ENCODE measurements at places on chromosomes 12 and 14. TPM values are rescaled to one million over a fixed set of nuclear protein-coding genes. Genes with fewer than 3 reads are reported as not detected.

The LGALS3 gene
- 234 TPM for total RNA-seq

DNA sequence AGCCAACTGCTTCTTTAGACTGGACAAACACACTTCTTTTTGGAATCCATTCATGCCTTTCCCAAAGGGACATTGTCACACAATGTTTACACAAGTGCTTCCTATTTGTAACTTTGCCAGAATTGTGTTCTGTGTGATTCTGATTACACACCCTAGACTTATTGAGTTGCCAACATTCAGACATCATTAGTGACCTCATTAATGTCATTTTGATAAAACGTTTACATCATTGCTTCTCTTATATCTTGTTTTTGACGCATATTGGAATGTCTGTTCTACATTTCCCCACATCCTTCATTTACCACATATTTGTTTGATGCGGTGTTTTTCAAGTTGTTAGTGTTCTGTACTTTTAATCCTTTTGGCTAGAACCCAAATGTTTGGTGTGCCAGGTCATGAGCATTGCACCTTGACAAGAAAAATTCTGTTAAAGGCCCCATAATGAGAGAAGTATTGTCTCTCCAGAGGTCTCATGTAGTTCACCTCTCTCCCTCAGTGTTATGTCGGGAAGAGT, 305.5 kb downstream of the AEBP2 start:
- DNase-seq, result no peak

GRCh38 chr12:12718853-12719252, 1.7 kb downstream of the CDKN1B start:
- DNase-seq, result no peak

The IQSEC3 gene
- 0.04 TPM for total RNA-seq

DNA sequence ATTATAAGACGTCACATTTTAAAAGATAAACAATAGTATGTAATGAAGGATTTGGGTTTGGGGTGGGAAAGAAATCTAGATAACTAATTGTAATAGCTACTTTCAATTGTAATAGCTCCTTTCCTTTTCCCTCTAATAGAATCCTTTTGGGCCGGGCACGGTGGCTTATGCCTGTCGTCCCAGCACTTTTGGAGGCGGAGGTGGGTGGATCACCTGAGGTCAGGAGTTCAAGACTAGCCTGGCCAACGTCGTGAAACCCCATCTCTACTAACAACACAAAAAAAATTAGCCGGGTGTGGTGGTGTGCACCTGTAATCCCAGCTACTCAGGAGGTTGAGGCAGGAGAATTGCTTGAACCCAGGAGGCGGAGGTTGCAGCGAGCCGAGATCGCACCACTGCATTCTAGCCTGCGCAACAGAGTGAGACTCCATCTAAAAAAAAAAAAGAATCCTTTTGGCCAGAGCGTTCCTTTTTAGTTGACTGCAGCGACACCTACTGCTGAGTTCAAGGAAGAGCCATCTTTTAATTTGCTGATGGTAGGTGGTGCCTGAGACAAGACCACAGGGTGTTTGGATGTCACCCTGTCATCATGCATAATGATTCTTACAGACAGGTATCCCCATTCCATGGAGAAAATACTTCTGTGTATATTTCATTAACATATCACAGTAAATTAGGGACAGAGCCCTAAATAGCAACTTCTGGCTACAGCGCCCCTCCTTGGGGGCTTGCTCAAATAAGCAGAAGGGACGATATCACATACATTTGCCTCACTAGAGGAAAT, 79.5 kb downstream of the ARMH4 start:
- no peak for DNase-seq

GRCh38 chr12:54279227-54279631, 693 bp downstream of the CBX5 start:
- DNase-seq, result no peak
